ENCODE measurements at places on chromosomes 6 and 20.

DNA sequence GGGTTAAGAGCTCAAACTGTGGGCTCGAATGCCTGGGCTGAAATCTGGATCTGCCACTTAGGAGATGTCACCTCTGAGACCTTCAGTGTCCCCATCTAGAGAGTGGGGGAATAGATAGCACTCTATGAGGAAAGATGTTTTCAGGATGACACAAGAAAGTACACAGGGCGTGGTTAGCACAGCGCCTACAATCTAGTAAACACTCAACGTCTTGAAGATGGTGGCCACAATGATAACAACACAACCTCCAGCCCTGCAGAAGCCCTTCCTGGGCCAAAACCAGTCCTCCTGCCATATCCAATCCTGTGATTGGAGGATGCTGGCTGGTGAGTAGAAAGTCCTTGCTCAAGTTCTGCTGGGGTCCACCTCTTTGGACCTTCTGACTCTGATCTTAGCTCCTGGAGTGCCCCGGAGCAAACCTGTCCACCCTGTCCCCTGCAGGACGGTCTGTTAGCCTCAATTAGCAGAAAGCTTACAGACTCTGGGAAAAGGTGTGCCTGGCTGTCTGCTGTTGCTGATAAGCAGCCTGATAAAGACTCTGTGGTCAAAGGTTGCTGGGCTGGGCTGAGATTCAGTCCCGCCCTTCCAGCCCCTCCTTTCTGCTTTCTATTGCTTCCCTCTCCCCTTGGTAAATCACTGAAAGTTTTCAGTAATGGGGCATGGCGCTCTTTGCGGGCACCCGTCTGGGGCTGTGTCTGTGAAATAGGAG is 8.2 kb downstream of the EDN3 start:
- DNase-seq: no peak

- no peak for DNase-seq
Observed at GRCh38 chr6:74357321-74357720, 661.3 kb downstream of the CD109 start.

DNA sequence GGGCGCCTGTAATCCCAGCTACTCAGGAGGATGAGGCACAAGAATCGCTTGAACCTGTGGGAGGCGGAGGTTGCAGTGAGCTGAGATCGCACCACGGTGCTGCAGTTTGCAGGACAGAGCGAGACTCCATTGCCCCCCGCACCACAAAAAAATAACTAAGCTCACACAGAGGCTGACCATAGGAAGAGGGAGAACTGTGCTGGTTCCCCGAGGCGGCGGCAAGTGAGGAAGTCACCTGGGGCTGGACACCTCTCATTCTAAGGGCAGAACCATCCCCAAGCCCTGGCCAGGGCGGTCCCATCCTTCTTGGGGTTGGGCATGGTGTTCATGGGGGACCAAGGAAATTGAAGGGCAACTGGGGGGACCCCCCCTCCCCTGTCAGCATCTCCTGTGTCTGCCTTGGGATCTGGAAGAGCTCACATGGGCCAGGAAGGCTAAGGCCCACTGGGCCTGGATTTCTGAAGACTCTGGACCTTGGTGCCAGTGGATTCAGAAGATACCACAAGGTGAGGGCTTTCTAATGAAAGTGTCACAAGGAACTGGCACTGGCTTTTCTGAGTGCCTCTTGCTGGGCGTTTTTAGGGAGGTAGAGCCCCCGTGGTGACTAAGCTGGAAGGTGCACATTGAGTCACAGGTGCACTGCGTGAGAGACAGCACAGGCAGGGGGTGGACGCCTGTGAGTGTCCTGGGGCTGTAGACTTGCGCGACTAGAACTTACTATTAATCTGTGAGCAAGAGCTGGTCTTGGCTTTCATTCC is 11.5 kb downstream of the IRF4 start:
- no peak for DNase-seq

DNA sequence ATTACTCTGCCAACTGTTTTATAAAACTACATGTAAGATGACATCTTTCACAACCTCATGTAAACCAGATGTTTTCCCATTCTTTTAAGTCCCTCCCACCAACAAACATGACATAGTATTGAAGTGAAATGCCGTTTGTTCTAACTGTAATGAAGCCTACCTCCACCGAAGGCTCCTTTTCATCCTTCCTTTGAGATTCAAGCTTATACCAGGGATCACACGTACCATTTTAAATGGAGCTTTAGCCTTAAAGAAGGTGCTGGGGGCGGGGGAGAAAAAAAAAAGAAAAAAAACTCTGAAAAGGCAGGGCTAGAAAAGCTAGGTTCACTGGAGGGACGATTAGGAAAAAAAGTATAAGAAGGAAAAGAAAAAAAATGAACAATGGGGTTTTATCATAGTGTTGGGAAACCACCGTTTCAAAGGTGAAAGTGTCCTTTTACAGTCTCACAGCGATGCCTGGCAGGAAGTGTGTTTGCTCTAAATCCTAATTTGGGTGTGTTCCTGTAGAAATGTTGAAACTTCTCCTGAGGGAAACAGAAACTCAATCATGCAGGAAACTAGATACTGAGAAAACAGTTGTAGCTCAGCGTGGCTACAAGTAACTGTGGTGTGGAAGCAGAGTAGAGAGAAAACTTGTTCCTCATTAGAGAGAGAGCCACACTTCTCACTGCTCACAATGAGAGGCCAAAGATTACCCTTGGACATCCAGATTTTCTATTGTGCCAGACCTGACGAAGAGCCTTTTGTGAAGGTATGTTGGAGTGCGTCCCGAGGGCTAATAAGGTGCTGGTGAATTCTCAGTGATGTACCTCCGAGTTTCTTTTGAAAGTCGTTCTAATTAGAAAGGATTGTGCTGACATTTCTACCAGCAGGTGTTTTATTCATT is 37.6 kb upstream of the HINT3 start:
- DNase-seq: no peak

DNA sequence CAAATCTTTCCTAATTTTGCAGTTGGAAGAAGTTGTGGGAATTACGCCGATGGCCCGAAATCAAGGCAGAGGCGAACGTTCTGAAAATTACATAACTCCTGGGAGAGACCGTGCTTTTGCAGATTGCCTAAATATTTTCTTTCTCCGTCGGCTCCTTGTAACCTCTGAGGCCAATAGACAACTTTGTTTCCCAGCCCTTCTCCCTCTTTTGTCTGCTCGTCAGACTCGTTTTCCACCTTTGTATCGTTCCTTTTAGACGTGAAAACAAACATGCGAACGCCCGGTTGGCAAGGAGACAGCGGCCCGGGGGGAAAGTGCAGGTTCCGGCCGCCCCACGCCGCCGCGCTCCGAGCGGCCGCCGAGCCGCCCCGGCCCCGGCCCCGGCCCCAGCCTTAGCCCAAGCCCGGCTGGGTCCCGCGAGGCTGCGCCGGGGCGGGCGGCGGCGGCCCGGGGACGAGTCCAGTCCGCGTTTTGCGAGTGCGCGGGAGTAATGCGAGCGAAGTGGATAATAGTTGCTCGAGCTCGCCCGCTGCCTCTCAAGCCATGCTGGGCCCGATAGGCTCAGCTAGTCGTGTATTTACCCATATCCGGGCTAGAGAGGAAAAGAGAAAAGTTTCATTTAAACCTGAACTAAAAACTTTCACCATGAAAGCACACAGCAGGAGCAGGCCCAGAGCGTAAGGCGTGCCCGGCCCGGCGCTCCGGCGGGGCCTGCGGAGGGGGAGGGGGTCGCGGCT is at the start of gene ARID1B:
ARID1B (plus strand) TSS at position 539 of the 737 bp plus-strand sequence. CDS start 303 bp downstream, outside the sequence.
- peak; percentile 35 for DNase-seq

DNA sequence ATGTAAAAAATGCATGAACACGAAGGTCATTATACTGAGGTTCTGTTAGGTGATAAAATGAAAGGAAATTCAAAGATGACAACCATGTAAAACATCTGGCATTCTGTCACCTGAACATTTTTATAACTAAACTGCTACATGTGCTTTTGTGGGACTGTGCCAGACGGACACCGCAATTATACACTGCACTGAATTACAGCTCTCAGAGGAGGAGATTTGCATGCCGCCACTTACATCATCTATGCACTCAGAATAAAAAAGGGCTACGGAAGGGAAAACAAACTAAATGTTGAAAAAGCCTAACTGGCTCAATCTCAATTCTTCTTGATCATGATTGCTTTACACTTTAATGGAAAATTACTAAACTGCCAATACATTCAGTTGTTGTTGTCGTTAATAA is 614.0 kb upstream of the EYS start:
- DNase-seq: no peak
